ENCODE measurements at places on chromosomes 5 and 9.

GRCh38 chr9:34555002-34555348 lies 32.2 kb upstream of the ENHO start:
- no peaks in the 10 kb centered on the region for H3K36me3 ChIP-seq
- H3K4me1 ChIP-seq, result peaks cover 9% of the 10 kb centered on the region
- peaks cover 21% of the 10 kb centered on the region for H3K27me3 ChIP-seq
- DNase-seq, result peak; percentile 53
- H3K4me3 ChIP-seq, result no peak overlapping the region

GRCh38 chr9:94983552-94983951 lies 257.1 kb downstream of the AOPEP start:
- no peaks in the 10 kb centered on the region for H3K36me3 ChIP-seq
- H3K4me3 ChIP-seq, result no peak overlapping the region
- no peaks in the 10 kb centered on the region for H3K4me1 ChIP-seq
- no peak for DNase-seq
- H3K27ac ChIP-seq, result no peak overlapping the region
- H3K27me3 ChIP-seq, result no peaks in the 10 kb centered on the region

GRCh38 chr5:157582731-157583620 lies 7.4 kb upstream of the ADAM19 start:
- no peak overlapping the region for H3K27ac ChIP-seq
- DNase-seq, result no peak
- no peaks in the 10 kb centered on the region for H3K4me1 ChIP-seq
- no peak overlapping the region for H3K4me3 ChIP-seq
- H3K27me3 ChIP-seq, result no peaks in the 10 kb centered on the region

DNA sequence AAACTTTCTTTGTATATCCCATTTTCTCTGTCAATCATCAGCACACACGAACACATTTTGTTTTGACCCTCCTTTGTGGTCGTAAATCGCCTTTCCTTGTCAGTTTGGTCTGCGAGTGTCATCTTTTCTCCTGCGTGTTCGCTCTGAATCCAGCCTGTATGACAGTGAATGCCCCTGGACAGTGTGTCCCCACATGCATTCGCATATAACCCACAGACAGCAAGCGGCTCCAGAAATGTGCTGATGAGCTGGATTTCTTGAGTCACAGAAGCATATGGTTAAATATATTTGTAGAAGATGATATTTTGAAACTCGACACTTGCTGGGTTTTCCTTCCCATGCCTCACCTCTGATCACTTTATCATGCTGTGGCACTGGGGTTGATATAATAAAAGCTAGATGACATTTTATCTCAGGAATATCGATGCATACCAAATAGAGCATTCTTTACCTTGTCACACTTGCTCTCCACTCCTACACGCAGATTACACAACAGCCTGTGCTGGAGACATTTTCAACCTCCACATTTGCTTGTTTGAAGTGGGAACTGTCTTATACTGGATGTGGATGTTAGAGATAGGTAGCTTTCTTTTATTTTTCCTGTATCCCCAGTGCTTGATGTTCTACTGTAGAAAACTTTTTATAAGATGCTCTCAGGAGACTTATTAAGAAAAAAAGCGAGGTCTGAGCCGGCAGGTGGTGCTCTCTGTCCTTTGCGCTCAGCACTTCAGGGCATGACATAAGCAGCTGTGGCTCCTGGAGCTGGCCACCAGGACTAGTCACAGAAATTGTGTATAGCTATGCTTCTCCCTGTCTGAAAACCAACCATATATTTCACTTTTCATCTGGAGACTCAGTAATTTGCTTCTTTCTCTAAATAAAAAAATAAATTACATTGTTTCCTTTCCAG lies 215.1 kb downstream of the SH3GL2 start:
- no peaks in the 10 kb centered on the region for H3K27me3 ChIP-seq
- H3K27ac ChIP-seq, result no peak overlapping the region
- H3K4me3 ChIP-seq, result no peak overlapping the region

DNA sequence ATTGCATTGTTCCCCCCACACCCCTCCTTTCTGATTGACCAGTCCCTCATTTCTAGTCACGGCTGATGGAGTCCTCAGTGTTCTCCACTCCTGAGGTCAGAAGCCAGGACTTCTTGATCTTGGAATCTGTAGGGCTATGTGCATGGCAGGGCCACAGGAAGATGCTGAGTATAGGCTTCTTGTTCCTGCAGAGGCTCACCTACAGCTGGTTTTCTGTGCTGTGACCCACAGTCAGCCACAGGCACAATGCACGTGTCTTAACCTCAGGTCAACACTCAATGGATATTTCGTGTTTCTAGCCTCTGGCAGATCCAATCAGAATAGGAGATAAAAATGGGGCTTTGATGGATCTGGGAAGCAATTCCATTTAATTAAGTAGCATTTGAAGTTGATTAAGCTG lies 14.3 kb upstream of the CXCL14 start:
- H3K4me1 ChIP-seq, result no peaks in the 10 kb centered on the region
- no peak overlapping the region for H3K4me3 ChIP-seq
- H3K27me3 ChIP-seq, result no peaks in the 10 kb centered on the region
- no peaks in the 10 kb centered on the region for H3K36me3 ChIP-seq
- no peak for DNase-seq

GRCh38 chr9:107064378-107064777 lies 201.4 kb downstream of the ZNF462 start:
- no peaks in the 10 kb centered on the region for H3K4me1 ChIP-seq
- no peak for DNase-seq
- no peak overlapping the region for H3K4me3 ChIP-seq
- H3K36me3 ChIP-seq, result no peaks in the 10 kb centered on the region
- H3K27ac ChIP-seq, result no peak overlapping the region

DNA sequence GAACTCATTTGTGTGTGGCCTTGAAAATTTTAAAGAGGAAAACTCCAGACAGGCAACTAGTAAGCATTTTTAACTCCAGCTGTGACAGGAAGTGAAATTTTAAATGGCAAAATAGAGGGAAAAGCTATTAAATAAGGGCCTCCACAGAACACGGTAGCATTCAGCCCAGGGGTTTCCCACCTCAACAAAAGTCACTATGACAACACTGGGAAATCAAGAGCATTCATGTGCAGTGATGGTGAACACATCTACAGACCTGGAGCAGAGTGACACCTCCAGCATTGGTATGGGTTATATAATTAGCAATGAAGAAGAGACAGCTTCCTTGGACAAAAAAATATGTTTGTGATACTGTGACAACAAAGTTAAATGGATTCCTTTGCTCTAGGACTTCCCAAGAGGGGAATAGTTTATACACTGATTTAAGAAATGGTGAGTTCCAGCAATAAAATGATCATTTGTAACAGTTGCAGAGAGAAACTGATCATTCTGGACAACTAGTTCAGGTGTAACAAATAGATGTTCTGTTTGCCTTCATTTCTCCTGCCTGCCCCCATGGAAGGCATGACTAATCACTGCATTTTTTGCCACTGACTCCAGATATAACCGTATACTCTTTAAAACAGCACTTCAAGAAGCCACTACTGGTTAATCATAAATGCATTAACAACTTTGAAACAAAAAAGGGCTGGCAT lies 93.3 kb upstream of the SLC44A1 start:
- H3K4me3 ChIP-seq, result no peak overlapping the region
- peaks cover 41% of the 10 kb centered on the region for H3K4me1 ChIP-seq
- no peaks in the 10 kb centered on the region for H3K36me3 ChIP-seq
- no peak overlapping the region for H3K27ac ChIP-seq
- no peak for DNase-seq

DNA sequence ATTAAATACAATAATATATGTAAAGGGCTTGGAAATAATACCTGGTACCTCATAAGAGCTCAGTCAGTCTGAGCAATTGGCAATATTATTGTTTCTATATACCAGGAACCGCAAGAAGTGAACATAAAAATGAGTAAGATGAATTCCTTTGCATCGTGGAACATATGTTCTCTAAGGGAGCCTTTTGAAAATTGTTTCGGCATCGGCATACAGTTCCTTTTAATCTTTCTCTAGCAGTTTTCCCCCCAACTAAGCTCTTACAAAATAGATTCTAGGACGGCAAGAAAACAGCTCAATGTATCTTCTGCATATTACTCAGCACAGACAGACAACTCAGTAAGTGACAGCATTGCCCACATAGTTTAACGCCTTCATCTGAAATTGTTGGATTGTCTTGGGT lies 426.6 kb upstream of the WWC1 start:
- H3K27ac ChIP-seq, result no peak overlapping the region
- H3K4me1 ChIP-seq, result peaks cover 11% of the 10 kb centered on the region
- H3K4me3 ChIP-seq, result no peak overlapping the region
- no peaks in the 10 kb centered on the region for H3K36me3 ChIP-seq
- no peak for DNase-seq

DNA sequence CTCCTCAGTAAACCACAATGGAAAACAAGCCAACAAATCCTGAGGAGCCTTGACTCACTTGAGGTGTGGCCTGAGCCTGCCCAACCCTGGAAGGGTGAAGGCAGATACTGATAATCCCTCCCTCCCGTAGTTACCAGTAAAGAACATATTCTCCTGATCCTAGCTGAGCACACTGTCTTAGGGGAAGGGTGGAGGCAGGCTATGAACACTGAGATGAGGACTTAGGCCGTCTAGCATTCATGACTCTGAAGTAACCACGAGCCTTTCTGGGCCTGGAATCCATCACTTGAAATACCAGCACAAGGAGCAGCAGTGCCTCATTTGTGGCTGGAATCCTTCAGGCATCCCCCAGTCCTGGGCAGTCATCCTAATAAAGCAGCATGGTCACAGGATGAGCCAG lies 124.5 kb upstream of the PRLR start:
- no peak overlapping the region for H3K27ac ChIP-seq
- DNase-seq, result no peak
- no peaks in the 10 kb centered on the region for H3K36me3 ChIP-seq
- no peaks in the 10 kb centered on the region for H3K27me3 ChIP-seq

DNA sequence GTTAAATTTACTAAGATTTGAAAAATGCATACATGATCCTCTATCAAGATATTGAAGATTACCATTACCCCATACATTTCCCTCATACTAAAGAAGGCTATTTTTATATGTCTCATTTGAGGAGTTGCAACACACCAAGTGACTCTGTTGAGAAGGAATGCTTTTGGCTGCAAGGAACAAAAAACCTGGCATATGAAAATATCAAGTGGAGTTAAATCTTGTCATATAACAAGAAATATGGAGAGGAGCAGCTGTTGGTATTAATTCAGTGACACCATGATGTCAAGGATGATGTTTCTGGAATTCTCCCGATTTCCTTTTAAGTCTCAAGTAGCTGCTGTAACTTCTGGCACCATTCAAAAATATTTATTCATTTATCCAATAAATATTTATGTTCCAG lies 193.8 kb downstream of the CSNK1G3 start:
- no peaks in the 10 kb centered on the region for H3K4me1 ChIP-seq
- peak overlapping the region; percentile 34 for H3K27ac ChIP-seq
- no peaks in the 10 kb centered on the region for H3K27me3 ChIP-seq
- no peak for DNase-seq
- H3K36me3 ChIP-seq, result no peaks in the 10 kb centered on the region
- H3K4me3 ChIP-seq, result no peak overlapping the region

GRCh38 chr9:105143136-105143430 lies 101.4 kb upstream of the SLC44A1 start:
- H3K4me3 ChIP-seq, result no peak overlapping the region
- H3K27me3 ChIP-seq, result no peaks in the 10 kb centered on the region
- no peak for DNase-seq
- H3K4me1 ChIP-seq, result peaks cover 30% of the 10 kb centered on the region

GRCh38 chr5:171953860-171954701 lies 52.4 kb downstream of the FBXW11 start:
- peak overlapping the region; percentile 26 for H3K27ac ChIP-seq
- no peak for DNase-seq

DNA sequence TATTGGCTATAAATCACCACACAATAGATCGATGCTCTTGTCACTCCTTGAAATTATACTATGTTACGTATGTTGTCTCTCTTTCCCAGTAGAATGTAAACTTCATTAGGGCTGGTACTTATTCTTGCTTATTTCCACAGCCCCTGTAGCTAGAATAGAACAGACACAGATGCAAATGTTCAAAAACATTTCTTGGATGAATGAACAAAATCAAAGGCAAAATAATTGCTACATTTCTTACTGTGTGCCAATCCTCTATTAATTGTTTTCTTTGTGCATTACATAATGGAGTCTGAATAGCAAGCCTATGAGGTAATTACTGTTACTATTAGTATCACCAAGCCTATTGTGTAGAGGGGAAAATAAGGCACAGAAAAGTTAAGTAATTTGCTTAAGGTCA lies 725 bp upstream of the OR13C2 start:
- H3K4me3 ChIP-seq, result no peak overlapping the region
- no peaks in the 10 kb centered on the region for H3K27me3 ChIP-seq
- no peak for DNase-seq
- H3K27ac ChIP-seq, result no peak overlapping the region

- H3K4me3 ChIP-seq, result no peak overlapping the region
- no peak for DNase-seq
- no peaks in the 10 kb centered on the region for H3K4me1 ChIP-seq
- no peak overlapping the region for H3K27ac ChIP-seq
- H3K36me3 ChIP-seq, result no peaks in the 10 kb centered on the region
Measured at GRCh38 chr5:54946306-54946819, 39.0 kb downstream of the ESM1 start.

DNA sequence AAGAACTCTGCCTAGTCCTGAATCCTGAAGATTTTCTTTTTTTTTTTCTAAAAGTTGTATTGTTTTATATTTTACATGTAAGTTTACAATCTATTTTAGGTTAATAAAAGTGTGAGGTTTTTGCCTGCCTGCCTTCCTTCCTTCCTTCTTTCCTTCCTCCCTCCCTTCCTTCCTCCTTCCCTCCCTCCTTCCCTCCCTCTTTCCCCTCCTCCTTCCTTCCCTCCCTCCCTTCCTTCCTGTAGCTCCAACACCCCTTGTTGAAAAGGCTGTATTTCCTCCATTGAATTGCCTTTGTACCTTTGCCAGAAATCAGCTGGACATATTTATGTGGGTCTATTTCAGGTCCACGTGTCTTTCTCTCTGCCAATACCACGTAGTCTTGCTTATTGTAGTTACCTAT lies 46.6 kb downstream of the CACNA1B start:
- no peak overlapping the region for H3K27ac ChIP-seq
- H3K4me1 ChIP-seq, result no peaks in the 10 kb centered on the region
- H3K36me3 ChIP-seq, result no peaks in the 10 kb centered on the region
- no peak overlapping the region for H3K4me3 ChIP-seq
- no peaks in the 10 kb centered on the region for H3K27me3 ChIP-seq

GRCh38 chr5:102932781-102933180 lies 177.7 kb downstream of the PAM start:
- no peak overlapping the region for H3K27ac ChIP-seq
- H3K36me3 ChIP-seq, result no peaks in the 10 kb centered on the region
- H3K27me3 ChIP-seq, result no peaks in the 10 kb centered on the region
- no peak overlapping the region for H3K4me3 ChIP-seq
- DNase-seq, result no peak
- no peaks in the 10 kb centered on the region for H3K4me1 ChIP-seq

- no peaks in the 10 kb centered on the region for H3K36me3 ChIP-seq
- no peak overlapping the region for H3K27ac ChIP-seq
- no peak overlapping the region for H3K4me3 ChIP-seq
- no peaks in the 10 kb centered on the region for H3K4me1 ChIP-seq
- H3K27me3 ChIP-seq, result no peaks in the 10 kb centered on the region
Measured at GRCh38 chr5:146716636-146717035, 161.9 kb downstream of the PPP2R2B start.

All from sigmoid colon (tissue), 7 donors.